ENCODE measurements at places on chromosomes 5 and 9. TPM values are rescaled to one million over a fixed set of nuclear protein-coding genes. Genes with fewer than 3 reads are reported as not detected.

DNA sequence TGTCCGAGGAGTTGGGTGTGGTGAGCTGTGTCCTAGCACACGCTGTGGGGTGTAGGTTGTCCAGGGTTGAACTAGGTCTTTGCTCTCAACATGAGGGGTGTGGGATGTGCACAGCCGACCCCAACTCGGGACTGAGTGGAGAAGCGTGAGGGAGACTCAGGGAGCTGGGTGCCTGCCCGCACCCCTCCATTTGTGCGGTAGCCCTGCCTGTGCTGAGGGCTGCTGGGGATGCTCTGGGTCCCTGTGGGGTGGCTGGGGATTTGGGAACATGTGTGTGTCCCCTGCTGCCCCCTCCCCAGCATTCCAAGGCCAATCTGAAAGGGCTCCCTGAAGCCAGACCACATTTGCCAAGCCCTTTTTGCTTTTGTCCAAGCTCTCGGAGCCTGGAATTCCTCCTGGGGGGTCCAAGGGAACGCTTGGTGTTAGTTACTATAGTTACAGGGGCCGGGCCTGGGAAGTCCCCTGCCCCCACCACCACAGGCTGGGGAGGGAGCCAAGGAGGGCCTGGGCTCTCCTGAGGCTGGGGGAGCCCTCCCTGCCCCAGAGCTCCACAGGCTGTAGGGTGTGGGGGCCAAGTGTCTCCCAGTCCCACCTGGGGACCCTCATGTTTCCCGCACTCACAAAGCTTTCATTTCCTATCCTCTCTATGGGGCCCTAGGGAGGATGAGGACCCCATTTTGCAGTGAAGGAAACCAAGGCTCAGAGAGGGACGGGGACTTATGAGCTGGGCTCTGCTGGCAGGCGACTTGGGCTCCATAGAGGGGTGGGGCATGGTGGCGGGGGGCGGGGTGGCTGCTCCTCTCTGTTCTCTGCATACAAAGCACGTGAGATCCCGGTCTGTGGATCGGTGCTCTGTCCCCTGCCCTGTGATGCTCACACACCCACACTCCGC lies 1.1 kb downstream of the CRB2 start:
- DNase-seq: no peak

The HTR1A gene
- total RNA-seq: not detected

The LHX3 gene
- 0.16 TPM for total RNA-seq

DNA sequence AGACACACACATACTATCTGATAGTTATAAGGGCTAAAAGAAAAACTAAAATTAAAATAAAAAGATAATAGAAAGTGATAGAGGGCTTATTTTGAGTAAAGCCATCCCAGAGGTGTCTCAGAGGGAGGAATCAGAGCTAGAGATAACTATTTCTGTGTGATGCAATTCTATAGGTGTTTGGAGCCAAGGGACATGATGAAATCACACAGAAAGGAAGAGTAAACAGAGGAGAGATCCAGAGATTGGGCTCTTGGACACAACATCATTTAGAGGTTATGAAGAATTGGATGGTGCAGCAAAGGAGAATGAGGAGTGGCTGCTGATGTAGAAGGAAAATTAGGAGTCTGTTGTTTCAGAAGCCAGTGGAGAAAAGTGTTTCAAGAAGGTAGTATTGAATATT lies 393.5 kb downstream of the DIRAS2 start:
- DNase-seq: no peak

DNA sequence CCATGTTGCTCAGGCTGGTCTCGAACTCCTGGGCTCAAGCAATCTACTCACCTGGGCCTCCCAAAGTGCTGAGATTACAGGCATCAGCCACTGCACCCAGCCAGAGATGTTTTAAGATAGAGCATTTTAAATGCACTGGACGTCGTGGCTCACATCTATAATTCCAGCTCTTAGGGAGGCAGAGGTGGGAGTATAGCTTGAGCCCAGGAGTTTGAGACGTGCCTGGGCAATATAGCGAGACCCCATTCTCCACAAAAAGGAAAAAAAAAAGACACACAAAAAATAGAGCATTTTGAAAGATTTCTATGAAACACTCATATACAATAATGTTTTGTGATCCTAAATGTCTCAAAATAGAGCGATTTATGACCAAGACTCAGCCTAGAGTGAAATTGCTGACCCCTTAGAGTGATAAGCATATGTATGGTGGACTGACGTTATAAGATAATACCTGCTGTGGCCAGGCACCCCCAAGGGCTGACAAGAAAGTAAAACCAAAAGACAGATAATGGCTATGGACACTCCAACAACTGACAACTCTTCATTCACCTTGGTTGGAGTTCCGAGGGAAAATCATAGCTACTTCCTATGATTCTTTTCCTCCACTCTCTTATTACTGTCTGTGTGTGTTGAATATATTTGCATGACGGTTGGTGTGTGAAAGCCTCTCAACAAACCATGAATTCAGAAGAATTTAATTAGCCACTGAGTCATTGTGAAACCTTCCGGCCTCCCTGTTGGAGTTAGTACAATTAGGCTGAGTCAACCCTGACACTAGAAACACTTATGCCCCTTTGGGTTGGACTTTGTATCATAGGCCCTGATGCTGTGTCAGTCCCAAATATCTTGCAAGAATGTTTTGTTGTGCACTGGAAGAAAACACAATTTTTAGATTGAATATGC lies 526.5 kb upstream of the NUDT12 start:
- DNase-seq: no peak

GRCh38 chr9:120730654-120731514 lies 16.6 kb upstream of the MEGF9 start:
- DNase-seq: peak; percentile 62

- DNase-seq: no peak
Observed at GRCh38 chr9:107841076-107841475, 351.5 kb upstream of the KLF4 start.

GRCh38 chr5:119284031-119284430 lies 71.8 kb upstream of the TNFAIP8 start:
- DNase-seq: no peak

DNA sequence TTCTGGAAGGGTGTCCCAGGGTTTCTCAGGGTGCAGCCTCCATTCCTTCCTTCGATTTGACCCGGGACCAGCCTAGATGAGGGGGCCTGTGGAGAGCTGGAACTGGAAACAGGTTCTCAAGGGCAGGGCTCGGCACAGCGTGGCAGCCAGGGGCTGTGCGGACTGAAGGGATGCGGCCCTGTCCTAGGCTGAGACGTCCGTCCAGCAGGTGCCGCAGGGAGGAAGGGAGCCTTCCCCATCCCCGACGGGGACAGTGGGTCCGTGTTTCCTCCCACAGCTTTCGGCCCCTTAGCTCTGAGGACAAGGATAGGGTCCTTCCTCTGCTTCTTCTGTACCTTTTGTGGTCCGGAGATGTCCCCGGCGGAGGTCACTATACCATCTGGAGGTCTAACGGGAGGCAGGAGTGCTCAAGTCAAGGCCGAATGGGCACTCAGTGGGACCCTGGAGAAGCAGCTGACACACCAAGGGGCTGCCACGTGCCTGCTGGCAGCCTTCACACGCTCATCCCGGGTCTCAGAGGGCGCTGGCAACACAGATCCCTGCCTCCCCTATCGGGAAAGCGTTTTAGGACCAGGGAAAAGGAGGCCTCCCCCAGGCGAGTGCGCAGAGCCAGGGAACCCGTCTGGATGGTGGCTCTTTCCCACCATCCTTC lies 49.9 kb downstream of the USP20 start:
- DNase-seq: no peak

Measured in right atrium auricular region (tissue), 2 donors.